ENCODE measurements at places on chromosomes 6 and 20.

DNA sequence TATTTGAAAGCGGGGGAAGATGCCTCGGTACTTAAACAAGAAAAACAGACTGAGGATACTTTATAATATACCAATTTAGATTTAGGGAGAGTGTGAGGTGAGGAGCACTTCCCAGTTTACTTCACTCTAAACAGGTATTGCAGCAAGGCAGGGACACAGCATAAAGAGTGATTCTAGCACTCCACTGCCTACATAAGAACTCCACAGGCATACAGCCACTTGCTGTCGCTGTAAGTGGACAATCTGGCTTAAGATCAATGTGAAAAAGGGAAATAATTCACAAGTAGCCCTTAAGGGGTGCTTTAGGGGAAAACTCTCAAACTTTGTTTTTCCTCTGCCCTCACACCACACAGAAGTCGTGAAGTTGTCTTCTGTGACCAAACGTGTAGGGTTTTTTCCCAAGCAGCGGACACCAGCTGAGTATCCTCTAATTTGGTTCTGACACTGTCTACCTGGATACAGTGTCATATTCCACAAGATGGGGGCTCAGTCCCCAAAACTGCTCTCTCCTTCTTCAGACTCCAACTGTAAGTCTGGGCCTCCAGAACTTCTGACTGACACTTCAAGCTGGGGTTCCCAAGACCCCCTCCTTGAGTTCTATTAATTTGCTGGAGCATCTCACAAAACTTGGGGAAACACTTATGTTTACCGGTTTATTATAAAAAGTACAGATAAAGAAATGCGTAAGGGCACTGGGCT, 9.3 kb downstream of the ADNP start:
- no peak for DNase-seq

GRCh38 chr6:61538801-61539200, 747.2 kb downstream of the KHDRBS2 start:
- no peak for DNase-seq

DNA sequence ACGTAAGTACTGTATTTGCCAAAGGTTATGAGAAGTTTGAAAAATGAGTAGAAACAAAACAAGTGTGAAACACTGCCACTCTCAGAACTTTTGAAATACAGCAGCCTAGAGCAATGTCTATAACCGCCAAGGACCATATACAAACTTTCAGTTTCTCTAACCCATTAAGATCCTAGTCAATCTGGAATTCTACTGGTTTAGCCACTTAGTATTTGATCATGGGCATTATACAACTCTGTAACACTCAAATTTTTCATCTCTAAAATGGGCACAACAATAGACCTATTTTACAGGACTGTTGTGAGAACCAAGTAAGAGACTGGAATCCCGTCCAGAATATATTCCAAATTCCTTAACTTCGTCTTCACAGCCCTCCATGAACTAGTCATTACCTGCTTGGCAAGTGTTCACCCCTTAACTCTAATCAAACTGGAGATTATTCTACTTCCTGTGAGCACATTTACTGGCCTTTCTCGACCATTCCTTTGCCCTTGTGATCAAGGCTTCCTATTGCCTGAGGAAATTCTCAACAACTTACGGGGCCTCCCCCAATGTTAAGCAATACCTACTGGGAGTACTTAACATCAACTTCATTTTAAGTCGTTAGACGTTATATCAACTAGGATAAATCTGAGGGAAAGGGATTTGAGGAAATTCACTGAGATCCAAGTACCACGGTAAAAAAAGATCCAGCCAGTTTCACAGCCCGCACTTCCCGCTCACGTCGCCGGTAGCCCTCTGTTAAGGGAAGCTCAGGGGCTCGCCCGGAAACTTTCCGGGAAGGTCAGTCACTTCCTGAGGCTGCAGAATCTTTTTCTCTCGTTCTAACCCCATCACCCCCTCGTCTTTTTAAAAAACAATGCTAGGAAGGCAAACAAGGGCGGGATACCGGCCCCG, 1.1 kb downstream of the EIF2S2 start:
- DNase-seq, result peak; percentile 71

GRCh38 chr20:32609111-32609773, 24.1 kb upstream of the NOL4L start:
- no peak for DNase-seq

- no peak for DNase-seq
Observed at GRCh38 chr6:124536842-124537191, 425.4 kb upstream of the RNF217 start.

GRCh38 chr6:46933751-46934150, 12.0 kb upstream of the ADGRF5 start:
- DNase-seq, result no peak

DNA sequence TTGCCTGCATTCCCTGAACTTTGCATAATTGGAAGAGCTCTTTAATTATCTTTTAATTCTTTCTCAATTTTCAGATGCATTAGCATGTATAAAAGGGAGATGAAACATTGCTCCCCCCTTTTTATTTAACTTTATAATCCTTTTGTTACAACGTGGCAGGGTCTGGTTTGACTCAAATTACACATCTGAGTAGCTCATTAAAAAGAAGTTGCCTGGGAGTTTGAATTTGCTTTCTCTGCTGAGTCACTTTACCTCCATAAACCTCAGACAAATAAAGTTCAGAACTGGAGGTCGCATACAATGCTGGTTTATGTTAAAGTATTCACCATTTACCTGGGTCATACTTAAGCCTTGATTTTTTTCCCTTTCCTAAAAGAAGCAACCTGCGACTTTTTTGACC, 495.2 kb downstream of the PREX1 start:
- DNase-seq, result no peak
